ENCODE measurements at places on chromosomes 1 and 21.

DNA sequence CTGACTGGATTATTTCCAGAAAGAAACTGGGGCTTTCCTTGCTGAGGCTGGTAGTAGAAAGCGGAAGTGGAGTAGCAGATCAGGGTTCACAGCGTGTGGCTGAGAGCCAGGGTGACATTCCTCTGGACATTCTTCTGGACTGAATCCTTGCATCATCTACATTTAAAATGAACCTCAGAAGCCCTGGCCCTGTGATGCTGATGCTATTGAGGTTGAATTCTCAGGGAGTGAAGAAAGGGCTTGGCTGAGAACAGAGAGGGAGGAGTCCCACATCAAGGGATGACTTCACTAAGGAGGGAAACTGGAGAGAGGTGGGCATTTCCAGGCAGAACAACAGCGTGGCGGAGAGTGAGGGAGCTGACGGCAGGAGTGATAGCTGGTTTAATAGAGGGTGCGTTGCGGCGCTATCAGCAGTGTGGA lies 102.3 kb upstream of the LMO4 start:
- no peak for DNase-seq
- H3K36me3 ChIP-seq: no peaks in the 10 kb centered on the region

DNA sequence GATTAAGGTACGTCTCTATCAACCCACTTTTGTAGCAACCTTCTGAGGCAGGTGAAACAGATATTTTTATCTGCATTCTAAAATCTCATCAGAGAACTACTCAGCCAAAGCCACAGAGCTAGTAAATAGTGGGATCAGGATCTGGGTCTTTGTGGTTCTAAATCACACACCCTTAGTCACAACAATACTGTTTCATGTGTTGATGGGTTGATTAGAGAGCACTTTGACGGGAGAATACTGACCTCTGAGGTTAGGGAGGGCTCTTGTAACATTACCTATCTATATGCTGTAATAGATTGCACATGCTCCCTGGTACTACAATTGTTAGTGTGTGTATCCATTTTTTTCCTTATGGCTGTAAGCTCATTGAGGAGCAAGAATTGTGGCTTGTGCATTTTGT lies 45.5 kb upstream of the CCDC190 start:
- no peak overlapping the region for H3K27ac ChIP-seq
- H3K4me3 ChIP-seq: no peak overlapping the region
- H3K4me1 ChIP-seq: no peaks in the 10 kb centered on the region
- DNase-seq: no peak
- no peaks in the 10 kb centered on the region for H3K36me3 ChIP-seq

- H3K36me3 ChIP-seq: no peaks in the 10 kb centered on the region
- H3K27ac ChIP-seq: no peak overlapping the region
- H3K4me1 ChIP-seq: peaks cover 22% of the 10 kb centered on the region
- no peaks in the 10 kb centered on the region for H3K27me3 ChIP-seq
These were observed 60.5 kb downstream of the TOR1AIP2 start for GRCh38 chr1:179817056-179817455.

DNA sequence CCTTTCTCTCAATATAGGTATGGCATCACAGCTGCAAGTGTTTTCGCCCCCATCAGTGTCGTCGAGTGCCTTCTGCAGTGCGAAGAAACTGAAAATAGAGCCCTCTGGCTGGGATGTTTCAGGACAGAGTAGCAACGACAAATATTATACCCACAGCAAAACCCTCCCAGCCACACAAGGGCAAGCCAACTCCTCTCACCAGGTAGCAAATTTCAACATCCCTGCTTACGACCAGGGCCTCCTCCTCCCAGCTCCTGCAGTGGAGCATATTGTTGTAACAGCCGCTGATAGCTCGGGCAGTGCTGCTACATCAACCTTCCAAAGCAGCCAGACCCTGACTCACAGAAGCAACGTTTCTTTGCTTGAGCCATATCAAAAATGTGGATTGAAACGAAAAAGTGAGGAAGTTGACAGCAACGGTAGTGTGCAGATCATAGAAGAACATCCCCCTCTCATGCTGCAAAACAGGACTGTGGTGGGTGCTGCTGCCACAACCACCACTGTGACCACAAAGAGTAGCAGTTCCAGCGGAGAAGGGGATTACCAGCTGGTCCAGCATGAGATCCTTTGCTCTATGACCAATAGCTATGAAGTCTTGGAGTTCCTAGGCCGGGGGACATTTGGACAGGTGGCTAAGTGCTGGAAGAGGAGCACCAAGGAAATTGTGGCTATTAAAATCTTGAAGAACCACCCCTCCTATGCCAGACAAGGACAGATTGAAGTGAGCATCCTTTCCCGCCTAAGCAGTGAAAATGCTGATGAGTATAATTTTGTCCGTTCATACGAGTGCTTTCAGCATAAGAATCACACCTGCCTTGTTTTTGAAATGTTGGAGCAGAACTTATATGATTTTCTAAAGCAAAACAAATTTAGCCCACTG lies 11.5 kb downstream of the HIPK1 start:
- DNase-seq: peak; percentile 28
- no peaks in the 10 kb centered on the region for H3K27me3 ChIP-seq
- H3K4me1 ChIP-seq: peaks cover 50% of the 10 kb centered on the region
- peaks cover 4% of the 10 kb centered on the region for H3K36me3 ChIP-seq
- H3K4me3 ChIP-seq: no peak overlapping the region
